ENCODE measurements at places on chromosomes 12 and 14.

DNA sequence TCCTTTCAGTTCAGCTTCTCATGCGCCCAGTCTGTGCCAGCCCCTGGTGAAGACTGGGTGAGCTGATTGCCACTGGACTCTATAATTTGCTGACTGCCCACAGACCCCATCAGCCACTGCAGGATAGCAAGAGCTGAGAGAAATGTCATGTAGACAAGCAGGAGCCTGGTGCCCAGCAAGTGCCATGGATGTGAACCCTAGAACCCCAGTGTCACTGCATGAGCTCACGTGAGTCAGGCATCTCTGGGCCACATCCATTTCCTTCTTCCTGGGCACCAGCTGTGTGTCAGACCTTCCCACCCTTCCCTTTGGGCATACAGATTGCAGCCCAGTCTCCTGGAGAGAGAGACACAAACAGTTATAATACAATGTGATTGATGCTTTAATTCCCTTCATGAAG, 73.8 kb downstream of the NTF3 start:
- no peak for DNase-seq

GRCh38 chr12:108678104-108678730, 44.5 kb upstream of the SELPLG start:
- DNase-seq = no peak

GRCh38 chr14:26820138-26820537, 222.3 kb upstream of the NOVA1 start:
- DNase-seq = no peak

DNA sequence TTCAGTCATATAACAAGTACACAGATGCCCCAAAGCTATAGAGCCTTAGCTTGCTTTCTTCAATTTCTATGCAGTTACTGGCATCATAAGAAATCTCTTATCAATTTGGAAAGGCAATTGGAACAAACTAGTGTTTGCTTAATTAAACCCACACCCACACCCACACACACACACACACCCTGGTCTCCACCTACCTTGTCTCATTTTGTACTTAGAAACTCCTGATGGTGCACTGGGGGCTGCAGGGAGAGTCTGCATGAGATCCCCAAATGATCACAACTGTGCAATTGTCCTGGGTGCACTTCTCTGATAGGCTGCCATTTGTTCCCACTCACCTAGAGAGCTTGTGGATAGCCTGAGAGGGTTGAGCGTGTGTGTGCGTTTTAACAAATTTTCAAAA, 40.5 kb upstream of the PTCSC3 start:
- no peak for DNase-seq

DNA sequence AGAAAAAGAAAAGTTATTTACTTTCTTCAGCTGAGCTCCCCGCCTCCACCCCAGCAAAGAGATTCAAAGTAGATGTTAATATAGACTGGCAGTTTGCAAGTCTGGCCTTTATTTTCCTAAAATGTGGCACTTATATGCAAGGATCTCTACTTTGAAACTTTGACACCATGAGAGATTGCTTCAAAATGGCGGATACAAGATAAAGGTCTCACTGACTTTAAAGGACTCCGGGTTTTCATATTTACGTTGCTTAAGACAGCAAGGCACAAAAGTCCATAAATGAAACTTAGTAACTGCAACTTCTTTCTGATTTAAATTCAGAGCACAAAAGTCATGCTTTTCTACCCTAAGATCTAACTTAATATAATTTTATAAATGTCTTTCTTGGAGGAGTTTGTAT, 3.5 kb downstream of the OTX2 start:
- no peak for DNase-seq

- DNase-seq = no peak
Observed at GRCh38 chr14:50335389-50335788, 23.3 kb downstream of the DMAC2L start.

GRCh38 chr12:105466901-105467598, 136.6 kb downstream of the C12orf75 start:
- no peak for DNase-seq

DNA sequence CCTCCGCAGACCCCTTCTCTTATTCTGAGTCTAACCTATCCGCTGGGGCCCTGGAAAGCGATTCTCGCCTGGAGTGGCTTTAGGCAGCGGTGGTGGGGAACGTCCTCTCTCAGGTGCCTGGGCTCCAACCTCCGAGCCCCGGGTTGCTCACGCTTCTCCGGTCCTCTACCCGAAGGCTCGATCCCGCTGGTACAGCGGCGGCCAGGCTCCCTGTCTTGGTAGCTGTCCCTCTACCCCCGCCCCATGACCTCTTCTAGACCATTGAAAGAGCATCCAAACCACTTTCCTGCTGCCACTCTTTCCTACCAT, 505 bp upstream of the HEBP1 start:
- peak; percentile 47 for DNase-seq

DNA sequence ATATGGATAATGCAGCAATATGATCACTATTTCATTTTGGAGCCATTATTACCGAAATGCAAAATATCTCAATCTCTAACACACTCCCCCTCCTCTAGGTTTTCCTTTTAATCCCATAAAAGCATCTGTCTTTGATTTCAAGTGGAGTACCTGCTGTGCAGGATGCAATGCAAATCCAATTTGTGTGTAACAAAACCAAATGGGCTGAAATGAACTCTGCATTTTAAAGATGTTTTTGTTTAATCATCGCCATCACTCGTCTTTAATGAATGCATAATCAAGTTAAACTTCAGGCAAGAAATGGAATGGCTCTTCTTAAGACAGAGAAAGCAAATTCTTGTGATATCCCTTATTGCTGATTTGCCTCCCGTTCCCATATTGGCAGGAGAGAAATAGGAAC, 114.3 kb downstream of the SLC15A5 start:
- no peak for DNase-seq

DNA sequence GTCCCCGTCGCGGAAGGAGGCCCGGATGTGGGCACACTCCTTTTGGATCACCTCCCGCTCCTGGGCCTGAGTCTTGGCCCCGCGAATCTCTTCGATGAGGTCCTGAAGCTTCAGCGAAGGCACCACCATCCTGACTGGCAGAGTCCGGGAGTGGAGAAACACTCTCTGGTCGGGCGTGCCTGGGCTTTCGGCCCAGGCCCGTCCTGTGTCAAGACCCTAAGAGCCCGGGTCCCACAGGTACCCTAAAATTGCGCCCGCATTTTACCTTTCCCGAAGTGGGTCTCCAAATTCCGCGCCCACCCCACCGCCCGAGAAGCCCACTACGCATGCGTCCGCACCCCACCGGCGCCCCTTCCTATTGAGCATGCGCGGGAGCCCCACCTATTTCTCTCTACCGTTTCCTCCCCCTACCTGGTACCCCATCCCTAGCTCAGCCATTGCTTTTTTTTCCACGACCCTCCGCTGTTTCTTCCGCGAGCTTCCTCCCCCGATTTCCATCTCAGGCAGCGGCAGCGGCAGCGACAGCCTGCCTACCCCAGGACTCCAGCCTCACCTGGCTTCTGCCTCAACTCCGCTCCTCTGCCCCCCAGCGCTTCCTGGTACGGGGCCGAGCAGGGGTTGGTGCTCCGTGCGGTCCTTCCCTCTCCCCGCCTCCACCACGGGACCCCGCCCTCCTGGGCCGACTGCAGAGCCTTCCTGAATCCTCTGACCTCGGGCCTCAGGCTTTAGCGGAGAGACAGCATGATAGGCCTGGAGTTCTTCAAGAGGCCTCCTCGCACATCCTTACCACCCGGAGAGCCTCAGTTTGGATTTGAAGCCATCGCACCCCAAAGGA, at the start of gene AP1G2:
AP1G2 (minus strand) TSS at position 606 of the 835 bp plus-strand sequence; CDS start at position 129, 477 bp downstream.
- peak; percentile 92 for DNase-seq

DNA sequence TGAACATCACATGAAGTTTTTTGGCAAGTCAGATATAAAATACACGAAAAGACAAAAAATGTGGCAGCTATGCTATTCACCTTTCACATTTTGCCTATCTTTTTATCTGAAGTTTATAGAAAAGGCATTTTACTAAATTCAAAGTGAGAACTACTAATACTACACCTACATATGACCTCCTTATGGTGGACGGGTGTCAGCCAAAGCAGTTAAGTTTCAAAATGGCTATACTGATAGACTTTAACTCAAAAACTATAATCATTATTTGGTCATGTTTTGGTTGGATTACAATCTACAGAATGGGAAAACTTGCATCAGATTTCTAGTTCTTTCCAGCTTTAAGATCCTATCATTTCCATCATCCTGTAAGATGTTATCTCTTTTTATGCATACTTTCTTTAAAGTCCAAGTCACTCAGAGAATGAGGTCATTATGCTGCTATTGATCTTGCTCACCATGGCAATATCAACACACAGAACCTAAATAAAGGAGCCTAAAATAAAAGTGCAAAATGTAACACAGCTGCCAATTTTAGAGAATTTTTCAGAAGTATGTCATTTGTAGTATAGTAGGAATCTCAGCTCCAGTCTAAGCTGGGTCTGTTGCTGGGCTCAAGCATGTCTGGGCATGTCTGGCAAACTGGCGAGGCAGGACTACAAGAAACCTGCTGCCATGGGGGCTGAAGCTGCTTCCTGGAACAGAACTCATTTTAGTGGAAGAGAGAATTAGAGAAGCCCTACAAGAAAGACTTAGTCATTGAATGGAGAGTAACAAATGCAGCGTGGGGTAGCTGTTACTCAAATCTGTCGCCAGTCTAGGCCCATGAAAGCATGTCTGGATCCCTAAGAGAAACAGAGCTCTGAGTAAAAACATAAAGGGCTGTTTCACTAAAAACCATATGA, 7.6 kb upstream of the AEBP2 start:
- peak; percentile 54 for DNase-seq

- no peak for DNase-seq
Observed at GRCh38 chr12:57793920-57794319, 11.3 kb downstream of the TSFM start.

GRCh38 chr12:39897315-39897714, 208.6 kb downstream of the SLC2A13 start:
- no peak for DNase-seq

GRCh38 chr12:42923583-42923982, 334.0 kb upstream of the PRICKLE1 start:
- DNase-seq = no peak

DNA sequence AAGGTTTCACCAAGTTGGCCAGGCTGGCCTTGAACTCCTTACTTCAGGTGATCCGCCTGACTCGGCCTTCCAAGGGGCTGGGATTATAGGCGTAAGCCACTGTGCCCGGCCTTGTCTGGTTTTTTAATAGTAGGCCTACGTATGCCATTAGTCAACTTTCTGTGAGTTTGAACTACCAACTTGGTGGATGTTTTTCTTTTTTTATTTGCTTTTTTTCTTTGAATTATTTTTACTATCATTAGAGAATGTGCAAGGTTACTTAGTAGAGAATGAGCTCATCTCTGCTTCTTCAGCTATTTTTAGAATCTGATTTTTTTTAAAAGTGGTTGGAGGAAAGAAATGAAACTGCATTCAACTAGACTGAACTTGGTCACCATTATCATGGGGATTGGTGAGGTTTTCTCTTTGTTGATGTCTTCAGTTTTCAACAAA, 51.4 kb downstream of the HMGA2 start:
- DNase-seq = no peak
